ENCODE measurements at places on chromosomes 16 and 17.

- DNase-seq = no peak
These were observed 19.1 kb upstream of the LCMT1 start for GRCh38 chr16:25092441-25092840.

- no peak for DNase-seq
These were observed 281.6 kb upstream of the FOXF1 start for GRCh38 chr16:86228713-86229112.

GRCh38 chr17:40158438-40159013 lies 18.2 kb downstream of the CASC3 start:
- no peak for DNase-seq

DNA sequence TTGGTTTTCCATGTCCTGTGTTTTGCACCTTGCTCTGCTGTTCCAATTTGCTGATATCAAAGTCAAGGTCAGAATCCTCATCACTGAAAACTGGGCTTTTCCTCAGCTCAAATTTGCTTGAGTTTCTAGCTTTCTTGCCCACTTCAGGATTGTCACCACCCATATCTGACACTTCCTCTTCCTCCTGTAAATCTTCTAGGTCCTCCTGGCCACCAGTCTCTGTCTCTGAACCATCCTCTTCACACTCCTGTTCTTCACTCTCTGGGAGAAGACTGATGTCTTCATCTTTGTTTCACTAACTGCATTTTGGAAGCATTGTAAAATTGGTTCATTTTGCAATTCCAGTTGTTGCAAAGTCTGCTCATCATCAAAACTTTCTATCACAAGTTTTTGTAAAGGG lies 63.4 kb upstream of the RBL2 start:
- no peak for DNase-seq

- DNase-seq = no peak
These were observed 1.1 kb downstream of the PRSS33 start for GRCh38 chr16:2786061-2786825.

GRCh38 chr17:27199948-27200347 lies 94.0 kb upstream of the WSB1 start:
- DNase-seq = no peak

DNA sequence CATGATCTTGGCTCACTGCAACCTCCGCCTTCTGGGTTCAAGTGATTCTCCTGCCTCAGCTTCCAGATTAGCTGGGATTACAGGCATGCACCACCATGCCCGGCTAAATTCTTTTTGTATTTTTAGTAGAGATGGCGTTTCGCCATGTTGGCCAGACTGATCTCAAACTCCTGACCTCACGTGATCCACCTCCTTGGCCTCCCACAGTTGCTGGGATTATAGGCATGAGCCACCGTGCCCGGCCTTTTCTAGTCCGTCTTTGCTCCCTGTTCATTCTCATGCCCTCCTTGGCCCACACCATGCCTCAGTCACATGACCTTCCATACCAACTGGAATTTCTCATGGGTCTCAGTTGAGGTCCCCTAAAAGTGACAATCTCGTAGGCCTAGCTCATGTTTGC lies 86.9 kb downstream of the SNX29 start:
- no peak for DNase-seq

GRCh38 chr16:85104821-85105391 lies 7.4 kb downstream of the CIBAR2 start:
- DNase-seq = no peak

- no peak for DNase-seq
These were observed 59.6 kb downstream of the MAP2K6 start for GRCh38 chr17:69473841-69474831.

DNA sequence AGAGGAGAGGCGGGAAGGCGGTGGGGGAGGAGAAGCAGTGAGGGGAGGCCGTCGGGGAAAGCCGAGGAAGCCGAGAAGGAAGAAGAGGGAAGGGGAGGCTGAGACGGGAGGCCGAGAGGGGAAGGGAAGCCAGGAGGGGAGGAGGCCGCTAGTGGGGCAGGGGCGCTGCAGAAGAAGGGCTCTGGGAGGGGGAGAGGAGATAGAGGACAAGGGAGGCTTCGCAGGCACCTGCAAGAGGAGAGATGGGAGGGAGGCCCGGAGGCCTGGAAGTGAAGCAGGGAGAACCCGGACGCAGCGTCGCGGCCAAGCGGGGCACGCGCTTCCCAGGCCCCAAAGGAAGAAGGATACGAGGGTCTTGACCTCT lies 2.3 kb downstream of the C17orf58 start:
- DNase-seq = no peak

DNA sequence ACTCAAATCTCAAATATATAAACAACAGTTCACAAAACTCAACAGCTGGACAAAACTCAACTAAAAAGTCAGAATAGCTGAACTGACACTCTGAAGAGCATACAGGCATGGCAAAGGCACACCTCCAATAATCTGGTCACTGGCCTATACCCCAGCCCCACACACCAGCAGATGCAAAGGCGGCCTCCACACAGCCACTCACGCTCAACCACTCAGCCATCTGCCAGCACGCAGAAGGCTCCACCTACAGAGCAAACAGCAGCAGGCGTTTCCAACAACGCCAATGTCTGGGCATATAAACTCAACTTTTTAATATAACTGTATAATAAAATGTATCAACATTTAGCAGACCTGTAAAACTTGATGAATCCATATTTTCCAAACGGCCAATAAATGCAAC lies 17.2 kb downstream of the USP7 start:
- no peak for DNase-seq

GRCh38 chr17:79340333-79341221 lies 266.0 kb downstream of the ENGASE start:
- DNase-seq = no peak

DNA sequence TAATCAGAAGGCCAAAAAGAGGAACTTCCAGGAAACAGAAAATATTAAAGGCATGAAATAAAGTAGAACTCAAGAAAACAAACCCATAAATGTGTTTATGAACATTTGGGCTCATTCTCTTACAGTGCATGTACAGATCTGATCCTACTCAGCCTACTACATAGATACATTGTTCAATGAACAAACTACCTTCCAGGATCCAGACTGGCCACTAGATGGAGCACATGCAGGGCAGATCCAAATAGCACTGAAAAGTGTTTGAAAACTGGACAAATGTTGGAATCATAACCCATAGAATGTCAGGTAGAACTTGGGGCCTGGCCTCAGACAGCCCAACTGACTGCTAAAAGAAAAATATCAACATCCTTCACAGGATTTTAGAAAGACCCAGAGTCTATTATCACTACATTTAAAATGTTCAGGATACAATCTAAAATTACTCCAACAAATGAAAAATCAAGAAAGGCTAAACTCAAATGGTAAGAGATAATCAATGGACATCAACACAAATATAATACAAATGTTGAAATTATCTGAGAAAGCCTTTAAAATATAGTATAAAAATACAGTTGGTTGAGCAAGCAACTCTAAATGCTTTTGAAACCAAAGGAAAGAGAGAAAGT lies 122.4 kb upstream of the NUDT7 start:
- no peak for DNase-seq

DNA sequence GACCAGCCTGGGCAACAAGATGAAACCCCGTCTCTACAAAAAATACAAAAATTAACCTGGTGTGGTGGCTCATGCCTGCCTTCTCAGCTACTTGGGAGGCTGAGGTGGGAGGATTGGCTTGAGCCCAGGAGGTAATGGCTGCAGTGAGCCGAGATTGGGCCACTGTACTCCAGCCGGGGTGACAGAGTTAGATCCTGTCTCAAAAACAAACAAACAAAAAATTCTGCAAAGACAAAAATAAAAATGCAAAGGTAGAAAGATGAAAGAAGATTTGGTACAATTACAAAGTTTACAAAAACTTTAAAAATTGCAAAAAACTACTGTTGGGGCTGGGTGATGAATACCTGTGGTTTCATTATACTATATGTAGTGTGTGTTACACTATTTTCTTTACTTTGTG lies 5.5 kb upstream of the CDH1 start:
- DNase-seq = no peak

DNA sequence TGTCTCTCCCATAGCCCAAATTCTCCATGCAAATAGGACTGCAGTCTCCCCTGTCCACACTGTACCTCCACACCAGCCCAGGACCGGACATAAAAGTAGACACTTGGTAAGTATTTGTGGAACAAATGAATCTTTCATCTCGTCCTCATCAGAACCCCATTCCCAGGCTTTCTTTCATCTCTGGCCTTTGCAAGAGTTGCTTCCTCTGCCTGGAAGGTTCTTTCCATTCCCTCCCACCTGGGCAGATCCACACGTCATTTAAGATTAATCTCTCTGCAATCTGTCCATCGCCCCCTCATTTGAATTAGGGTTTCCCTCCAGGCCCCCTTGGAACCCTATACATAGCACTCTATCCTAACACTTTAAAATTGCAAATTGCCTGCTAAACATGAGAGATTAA lies 3.9 kb upstream of the NXPH3 start:
- no peak for DNase-seq

GRCh38 chr17:32356750-32357149 lies 6.8 kb downstream of the ZNF207 start:
- no peak for DNase-seq

- DNase-seq = no peak
These were observed 22.5 kb downstream of the HMOX2 start for GRCh38 chr16:4498546-4499195.

DNA sequence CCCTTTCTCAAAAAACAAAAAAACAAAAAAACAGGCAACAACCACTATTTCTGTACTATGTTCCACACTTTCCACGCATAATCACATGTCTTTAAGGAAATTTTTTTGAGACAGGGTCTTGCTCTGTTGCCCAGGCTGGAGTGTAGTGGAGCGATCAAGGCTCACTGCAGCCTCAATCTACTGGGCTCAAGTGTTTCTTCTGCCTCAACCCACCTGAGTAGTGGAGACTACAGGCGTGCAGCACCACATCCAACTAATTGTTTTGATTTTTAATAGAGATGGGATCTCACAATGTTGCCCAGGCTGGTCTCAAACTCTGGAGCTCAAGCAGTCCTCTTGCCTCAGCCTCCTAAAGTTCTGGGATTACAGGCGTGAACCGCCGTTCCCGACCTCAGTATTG lies 52.6 kb upstream of the BPTF start:
- DNase-seq = no peak

DNA sequence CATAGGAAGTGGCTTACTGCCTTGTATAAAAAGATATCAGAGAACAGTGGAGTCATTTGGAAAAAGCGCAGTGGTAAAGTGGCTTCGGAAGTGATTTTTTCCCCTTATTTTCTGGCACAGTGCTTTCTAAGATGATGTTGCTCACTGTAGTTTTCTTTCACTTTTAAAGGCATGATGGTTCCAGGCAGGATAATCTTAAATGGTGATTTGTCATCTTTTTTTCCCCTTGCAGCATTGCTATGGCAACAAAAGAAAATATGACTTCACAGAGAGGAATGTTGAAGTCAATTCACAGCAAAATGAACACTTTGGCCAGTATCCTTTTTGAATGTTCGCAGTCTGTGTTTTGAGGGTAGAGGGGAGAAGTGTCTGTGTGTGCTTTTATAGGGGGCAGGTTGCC lies 42.5 kb downstream of the GOSR1 start:
- no peak for DNase-seq

GRCh38 chr16:51734220-51734619 lies 583.1 kb upstream of the SALL1 start:
- no peak for DNase-seq

GRCh38 chr17:66275651-66276050 lies 26.8 kb upstream of the PRKCA start:
- DNase-seq = no peak

- no peak for DNase-seq
These were observed 63.3 kb upstream of the IRX5 start for GRCh38 chr16:54867302-54867832.

DNA sequence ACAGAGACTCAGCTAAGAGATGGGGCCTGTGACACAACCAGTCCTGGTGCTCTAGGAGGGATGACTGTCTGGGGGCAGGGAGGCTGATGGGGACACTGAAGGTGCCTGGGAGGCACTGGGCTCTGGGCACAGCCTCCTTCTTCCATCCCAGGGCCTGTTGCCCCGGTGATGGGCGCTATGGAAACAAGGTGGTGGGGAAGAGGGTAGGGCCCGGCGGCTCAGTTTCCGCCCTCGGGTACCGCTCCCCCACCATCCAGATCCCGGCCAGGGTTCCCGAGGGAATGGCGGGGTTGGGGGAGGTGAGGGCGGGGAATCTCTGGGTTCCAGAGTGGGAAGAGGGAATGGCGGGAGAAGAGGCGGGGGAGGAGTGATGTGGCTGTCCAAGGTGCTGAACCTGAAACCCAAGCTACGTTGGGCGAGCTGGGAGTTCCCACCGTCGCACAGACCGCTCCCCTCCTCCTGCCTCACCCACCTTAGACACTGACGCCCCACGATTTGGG lies 981 bp downstream of the KCNH4 start:
- no peak for DNase-seq

GRCh38 chr17:58268774-58269556 lies 11.8 kb downstream of the MPO start:
- no peak for DNase-seq

GRCh38 chr16:87507351-87508069 lies 14.7 kb upstream of the ZCCHC14 start:
- DNase-seq = no peak

DNA sequence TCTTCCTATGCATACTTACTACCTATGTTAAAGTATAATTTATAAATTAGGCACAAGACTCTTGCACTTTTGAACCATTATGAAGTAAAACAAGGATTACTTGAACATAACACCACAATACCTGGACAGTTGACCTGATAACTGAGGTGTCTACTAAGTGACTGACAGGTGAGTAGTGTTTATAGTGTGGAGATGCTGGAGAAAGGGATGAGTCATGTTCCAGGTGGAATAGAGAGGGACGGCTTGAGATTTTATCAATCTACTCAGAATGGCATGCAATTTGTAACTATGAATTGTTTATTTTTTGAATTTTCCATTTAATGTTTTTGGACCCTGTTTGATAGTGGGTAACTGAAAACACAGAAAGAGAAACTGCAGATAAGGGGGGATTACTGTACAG lies 287.6 kb downstream of the MAP2K6 start:
- no peak for DNase-seq

DNA sequence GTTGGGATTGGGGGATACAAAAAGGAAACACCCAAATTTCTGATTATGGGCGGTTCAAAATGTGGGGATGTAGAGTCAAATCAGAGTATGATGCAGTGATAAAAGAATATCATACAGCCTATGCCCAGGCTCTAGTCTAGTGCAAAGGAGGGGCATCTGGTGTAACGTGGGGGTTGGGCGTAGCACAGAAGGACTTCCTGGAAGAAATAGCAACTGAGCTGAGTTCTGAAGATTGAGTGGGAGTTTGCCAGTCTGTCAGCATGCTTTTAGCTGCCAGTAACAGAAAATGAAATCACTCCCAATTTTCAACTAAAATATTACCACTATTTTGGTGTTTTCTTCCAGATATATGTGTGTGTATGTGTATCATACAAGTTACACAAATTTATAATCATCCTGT lies 196.9 kb downstream of the SPECC1 start:
- no peak for DNase-seq

DNA sequence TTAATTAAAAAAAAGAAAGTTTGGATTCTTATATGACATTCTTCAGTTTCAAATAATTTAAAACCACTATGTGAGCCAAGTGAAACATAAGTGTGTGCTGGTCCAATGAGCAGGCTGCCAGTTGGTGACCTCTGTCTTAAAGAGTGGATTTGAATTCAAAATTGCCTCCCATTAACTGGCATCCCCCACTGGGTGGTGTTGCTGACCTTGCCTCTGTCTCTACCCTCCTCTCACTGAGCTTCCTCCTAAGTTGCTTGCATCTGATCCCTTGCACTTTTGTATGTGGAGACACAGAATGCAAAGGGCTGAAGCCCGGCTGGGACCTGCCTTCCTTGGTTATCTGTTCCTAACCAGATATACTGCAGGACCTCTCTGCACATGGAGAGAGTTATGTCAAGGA lies 160.6 kb downstream of the CYLD start:
- DNase-seq = no peak
